ENCODE measurements at places on chromosomes 13 and 19. TPM values are rescaled to one million over a fixed set of nuclear protein-coding genes. Genes with fewer than 3 reads are reported as not detected.

The ANGPTL8 gene
- total RNA-seq, result not detected

The IGFL1 gene
- total RNA-seq, result not detected

The ZNF791 gene
- 5.5 TPM for total RNA-seq

The KLK10 gene
- total RNA-seq, result 10.1 TPM

The SOX1 gene
- total RNA-seq, result not detected

The MEIS3 gene
- not detected for total RNA-seq

The TNFSF13B gene
- total RNA-seq, result 0.12 TPM

The BRME1 gene
- total RNA-seq, result 0.58 TPM

The SPACA4 gene
- not detected for total RNA-seq

The SLC10A2 gene
- not detected for total RNA-seq

The KLF5 gene
- total RNA-seq, result 26.6 TPM

The SULT2A1 gene
- total RNA-seq, result not detected

Data from epithelial cell of proximal tubule (primary cell).